ENCODE measurements at places on chromosomes 12 and 14.

- no peak overlapping the region for H3K27ac ChIP-seq
- no peaks in the 10 kb centered on the region for H3K27me3 ChIP-seq
- H3K4me3 ChIP-seq, result no peak overlapping the region
These were observed 171.1 kb upstream of the PRMT8 start for GRCh38 chr12:3319723-3320492.

DNA sequence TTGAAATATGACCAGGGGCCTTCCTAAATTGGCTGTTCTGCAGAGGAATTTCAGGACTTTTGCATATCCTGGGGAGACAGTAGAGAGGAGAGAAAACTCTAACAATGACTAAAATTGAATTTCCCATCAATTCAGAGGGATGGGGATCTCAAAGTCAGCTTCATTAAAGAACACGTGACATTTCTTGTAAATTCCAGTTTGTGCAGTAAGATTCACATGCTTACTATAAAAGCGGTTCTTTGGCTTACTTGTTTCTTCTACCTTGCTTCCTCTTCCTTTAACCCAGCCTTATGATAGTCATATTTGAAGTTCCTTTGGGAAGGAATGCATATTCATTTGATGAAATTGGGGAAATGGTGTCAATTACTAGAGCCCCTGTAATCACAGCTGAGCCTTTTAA, 143.7 kb upstream of the GZMB start:
- no peaks in the 10 kb centered on the region for H3K4me1 ChIP-seq
- no peak overlapping the region for H3K27ac ChIP-seq
- DNase-seq, result no peak
- no peaks in the 10 kb centered on the region for H3K36me3 ChIP-seq
- H3K27me3 ChIP-seq, result no peaks in the 10 kb centered on the region
- no peak overlapping the region for H3K4me3 ChIP-seq

DNA sequence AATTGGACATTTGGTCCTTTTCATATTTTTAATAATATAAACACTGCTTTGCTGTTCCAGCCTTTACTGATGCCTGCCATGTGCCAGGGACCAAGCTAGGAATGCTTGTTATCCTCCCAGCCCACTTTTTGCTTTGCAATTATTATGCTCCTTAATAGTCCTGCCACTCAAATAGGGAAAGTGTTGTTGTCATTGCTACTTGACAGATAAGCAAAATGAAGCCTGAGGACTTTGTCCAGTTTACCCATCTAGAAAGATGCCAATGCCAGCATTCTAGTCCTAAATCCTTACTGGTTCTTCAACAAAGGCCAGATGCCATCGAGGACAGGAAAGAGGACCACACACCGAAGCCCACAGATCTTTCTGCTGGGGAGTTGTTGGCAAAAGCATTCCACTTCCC, 246.5 kb downstream of the EMP1 start:
- peak overlapping the region; percentile 29 for H3K27ac ChIP-seq
- H3K4me1 ChIP-seq, result no peaks in the 10 kb centered on the region
- H3K27me3 ChIP-seq, result no peaks in the 10 kb centered on the region
- no peak overlapping the region for H3K4me3 ChIP-seq

- peak overlapping the region; percentile 50 for H3K27ac ChIP-seq
- no peak for DNase-seq
- H3K36me3 ChIP-seq, result no peaks in the 10 kb centered on the region
- H3K4me1 ChIP-seq, result peaks cover 44% of the 10 kb centered on the region
- H3K4me3 ChIP-seq, result no peak overlapping the region
These were observed 195.5 kb downstream of the PAX9 start for GRCh38 chr14:36857136-36857535.

DNA sequence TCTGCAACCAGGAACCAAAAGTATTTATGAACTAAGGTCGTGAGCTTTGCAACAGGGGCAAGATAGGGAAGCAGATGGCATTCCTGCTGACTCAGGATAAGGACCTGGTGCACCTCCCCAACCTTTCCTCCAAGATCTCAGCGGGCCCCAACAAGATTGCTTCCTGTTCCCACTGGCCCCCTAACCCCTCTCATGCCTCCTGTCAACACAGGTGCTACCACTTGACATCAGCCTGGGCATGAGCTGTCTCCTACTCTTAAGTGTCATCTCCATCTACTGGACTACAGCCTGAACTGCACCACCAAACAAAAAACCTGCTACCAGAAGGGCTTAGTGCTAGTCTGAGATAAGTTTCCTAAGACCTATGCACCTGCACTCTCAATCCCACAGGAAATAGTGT, 32.7 kb downstream of the MED6 start:
- DNase-seq, result no peak
- no peak overlapping the region for H3K27ac ChIP-seq
- H3K4me1 ChIP-seq, result no peaks in the 10 kb centered on the region
- peaks cover 63% of the 10 kb centered on the region for H3K36me3 ChIP-seq
- no peak overlapping the region for H3K4me3 ChIP-seq

DNA sequence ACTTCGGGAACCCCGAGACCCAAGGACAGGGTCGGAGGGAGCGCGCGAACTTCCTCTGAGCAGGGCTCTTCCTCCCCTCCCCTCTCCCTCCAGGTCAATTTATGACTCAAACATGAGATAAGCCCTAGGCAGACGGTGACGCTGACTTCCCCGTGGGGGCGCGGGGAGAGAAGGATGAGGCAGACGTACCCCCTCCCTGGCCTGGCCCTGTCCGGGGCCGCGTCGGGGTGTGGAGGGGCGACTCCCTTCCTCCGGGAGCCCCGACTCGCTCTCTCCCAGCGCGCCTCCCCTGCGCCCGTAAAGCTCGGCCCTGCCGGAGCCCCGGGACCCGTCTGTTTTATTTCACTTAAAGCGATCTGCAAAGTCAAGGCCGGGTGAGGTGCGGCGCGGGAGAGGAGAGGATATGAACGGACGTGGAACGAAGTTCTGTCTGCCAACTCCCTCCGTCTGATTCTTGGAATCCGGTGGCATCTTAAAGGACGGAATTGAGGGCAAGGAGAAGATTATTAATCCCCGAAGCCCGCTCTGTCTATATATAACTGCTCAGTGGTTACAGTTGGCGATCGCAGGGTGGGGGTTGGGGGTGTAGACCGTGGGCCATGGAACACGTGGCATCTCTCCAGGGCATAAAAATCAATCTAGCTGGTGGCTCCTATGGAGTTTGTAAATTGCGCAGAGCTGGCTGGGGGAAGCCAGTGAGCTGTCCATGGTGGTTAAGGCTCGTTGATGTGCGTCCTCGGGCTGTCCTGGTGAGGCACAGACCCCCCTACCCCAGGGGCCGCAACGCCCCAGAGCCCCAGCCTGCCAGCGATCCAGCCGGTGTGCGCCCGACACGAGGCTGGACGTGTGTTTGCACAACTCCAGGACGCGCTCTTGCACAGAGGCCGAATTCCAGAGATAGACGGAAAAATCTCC, 2.9 kb upstream of the PTHLH start:
- DNase-seq, result no peak
- no peaks in the 10 kb centered on the region for H3K36me3 ChIP-seq
- peaks cover 56% of the 10 kb centered on the region for H3K27me3 ChIP-seq
- H3K4me3 ChIP-seq, result no peak overlapping the region

- DNase-seq, result no peak
- no peaks in the 10 kb centered on the region for H3K4me1 ChIP-seq
- no peaks in the 10 kb centered on the region for H3K27me3 ChIP-seq
These were observed 36.9 kb downstream of the PSEN1 start for GRCh38 chr14:73173092-73173735.

- H3K4me3 ChIP-seq, result no peak overlapping the region
- DNase-seq, result no peak
- H3K4me1 ChIP-seq, result no peaks in the 10 kb centered on the region
- no peaks in the 10 kb centered on the region for H3K36me3 ChIP-seq
- H3K27me3 ChIP-seq, result no peaks in the 10 kb centered on the region
These were observed 40.9 kb upstream of the TOMM20L start for GRCh38 chr14:58354808-58355207.

DNA sequence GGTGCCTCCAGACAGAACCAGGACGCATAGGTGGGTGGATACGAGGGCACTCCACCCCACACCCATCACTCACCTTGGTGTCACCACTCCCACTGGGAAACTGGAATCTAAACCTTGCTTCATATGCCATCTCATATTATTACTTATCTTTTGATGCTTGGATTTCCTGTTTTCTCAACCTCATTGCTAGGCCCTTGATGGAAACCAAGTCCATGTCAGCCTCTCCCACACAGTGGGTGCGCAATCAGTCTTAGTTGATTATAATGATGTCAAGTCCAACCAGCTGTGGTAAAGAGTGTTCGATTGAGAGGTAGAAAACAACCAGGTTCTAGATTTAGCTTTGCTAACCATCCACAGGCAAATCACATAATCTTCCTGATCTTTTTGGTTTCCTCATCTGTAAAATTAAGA, 584 bp upstream of the DDHD1 start:
- no peaks in the 10 kb centered on the region for H3K27me3 ChIP-seq
- H3K4me1 ChIP-seq, result no peaks in the 10 kb centered on the region
- no peaks in the 10 kb centered on the region for H3K36me3 ChIP-seq
- peak overlapping the region; percentile 70 for H3K4me3 ChIP-seq

DNA sequence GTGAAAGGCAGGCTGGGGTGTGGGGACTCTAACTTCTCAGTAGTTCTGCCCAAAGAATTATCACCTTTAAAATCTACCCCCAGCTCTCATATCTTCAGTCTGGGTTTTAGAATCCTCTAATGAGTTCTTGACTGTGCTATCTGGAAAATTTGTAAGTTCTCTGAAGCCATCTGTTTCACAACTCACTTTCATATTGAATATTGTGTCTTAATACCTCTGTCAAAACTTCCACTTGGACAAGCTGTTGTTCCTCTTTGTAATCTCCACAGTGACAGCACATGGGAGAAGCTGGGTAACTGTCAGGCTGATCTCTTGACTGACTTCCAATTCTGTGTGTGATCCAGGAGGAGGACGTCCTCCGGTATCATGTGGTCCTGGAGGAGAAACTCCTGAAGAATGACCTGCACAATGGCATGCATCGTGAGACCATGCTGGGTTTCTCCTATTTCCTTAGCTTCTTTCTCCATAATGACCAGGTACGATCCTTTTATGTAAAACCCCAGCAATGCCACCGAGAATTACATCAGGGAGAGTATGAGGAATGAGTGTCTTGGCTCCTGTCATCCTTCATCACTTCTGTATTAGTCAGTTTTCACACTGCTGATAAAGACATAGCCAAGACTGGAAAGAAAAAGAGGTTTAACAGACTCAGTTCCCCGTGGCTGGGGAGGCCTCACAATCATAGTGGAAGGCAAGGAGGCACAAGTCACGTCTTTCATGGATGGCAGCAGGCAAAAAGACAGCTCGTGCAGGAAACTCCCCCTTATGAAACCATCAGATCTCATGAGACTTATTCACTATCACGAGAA, 111.9 kb downstream of the STAB2 start:
- no peak for DNase-seq
- no peak overlapping the region for H3K27ac ChIP-seq
- no peaks in the 10 kb centered on the region for H3K4me1 ChIP-seq
- H3K27me3 ChIP-seq, result no peaks in the 10 kb centered on the region

DNA sequence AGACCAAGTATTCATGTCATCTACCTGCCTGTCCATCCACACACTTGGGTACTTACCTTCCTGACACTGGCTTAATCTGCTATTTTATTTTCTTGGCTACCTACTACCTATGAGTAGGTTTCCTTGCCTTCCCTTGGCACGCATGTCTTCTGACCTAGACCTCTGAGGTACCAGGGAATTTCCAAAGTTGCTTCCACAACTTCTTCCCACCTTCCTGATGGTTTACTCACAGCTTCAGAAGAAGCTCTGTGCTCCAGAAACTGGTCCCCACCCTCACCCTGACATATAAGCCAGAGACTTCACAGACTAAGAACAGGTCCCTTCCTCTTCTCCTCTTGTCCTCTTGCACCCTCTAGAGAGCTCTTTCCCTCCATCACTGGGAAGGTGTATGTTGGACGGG, 35.7 kb upstream of the DDX11 start:
- DNase-seq, result no peak
- no peaks in the 10 kb centered on the region for H3K4me1 ChIP-seq
- H3K4me3 ChIP-seq, result no peak overlapping the region
- no peaks in the 10 kb centered on the region for H3K36me3 ChIP-seq

GRCh38 chr12:24379433-24379832, 430.0 kb upstream of the SOX5 start:
- H3K27ac ChIP-seq, result no peak overlapping the region
- no peaks in the 10 kb centered on the region for H3K36me3 ChIP-seq
- no peak overlapping the region for H3K4me3 ChIP-seq
- no peaks in the 10 kb centered on the region for H3K27me3 ChIP-seq

DNA sequence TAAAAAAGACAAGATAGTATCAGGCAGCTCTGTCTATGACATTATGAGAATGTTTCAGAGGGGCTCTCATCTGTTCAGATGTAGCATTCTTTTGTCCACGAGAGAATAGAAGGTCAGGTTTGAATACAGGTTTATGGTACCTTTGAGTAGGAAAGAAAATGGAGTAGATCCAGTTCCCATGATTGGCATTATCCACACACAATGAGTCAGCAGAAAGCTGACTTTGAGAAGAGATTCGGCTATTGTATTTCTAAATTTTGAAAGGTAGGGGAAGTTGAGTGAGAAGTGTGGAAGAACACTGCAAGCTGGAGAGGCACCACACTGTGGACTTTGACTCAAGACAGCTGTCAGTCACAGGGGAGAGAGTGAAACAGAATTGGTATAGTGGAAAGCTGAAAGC, 135.4 kb downstream of the SYT10 start:
- H3K4me1 ChIP-seq, result no peaks in the 10 kb centered on the region
- no peak overlapping the region for H3K27ac ChIP-seq
- H3K27me3 ChIP-seq, result no peaks in the 10 kb centered on the region
- no peak overlapping the region for H3K4me3 ChIP-seq

DNA sequence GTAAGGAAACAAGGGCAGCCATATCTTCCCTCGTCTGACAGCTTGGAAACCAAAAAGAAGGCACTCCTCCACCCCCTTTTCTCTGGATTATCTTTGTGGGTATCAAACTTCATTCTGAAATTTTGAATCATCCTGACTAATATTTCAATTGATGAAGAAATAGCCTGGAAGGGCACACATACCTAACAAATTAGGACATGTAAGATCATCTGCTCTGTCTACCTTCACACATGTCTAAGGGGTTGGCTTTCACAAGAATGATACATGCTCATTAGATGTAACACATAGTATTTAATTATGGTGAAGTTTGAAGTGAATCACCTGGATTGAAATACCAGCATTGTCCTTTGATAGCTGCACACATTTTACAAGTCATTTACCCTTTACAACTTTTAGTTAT, 348.1 kb upstream of the RPL10L start:
- no peaks in the 10 kb centered on the region for H3K36me3 ChIP-seq
- H3K4me3 ChIP-seq, result no peak overlapping the region
- no peaks in the 10 kb centered on the region for H3K27me3 ChIP-seq
- H3K27ac ChIP-seq, result no peak overlapping the region
- DNase-seq, result no peak

DNA sequence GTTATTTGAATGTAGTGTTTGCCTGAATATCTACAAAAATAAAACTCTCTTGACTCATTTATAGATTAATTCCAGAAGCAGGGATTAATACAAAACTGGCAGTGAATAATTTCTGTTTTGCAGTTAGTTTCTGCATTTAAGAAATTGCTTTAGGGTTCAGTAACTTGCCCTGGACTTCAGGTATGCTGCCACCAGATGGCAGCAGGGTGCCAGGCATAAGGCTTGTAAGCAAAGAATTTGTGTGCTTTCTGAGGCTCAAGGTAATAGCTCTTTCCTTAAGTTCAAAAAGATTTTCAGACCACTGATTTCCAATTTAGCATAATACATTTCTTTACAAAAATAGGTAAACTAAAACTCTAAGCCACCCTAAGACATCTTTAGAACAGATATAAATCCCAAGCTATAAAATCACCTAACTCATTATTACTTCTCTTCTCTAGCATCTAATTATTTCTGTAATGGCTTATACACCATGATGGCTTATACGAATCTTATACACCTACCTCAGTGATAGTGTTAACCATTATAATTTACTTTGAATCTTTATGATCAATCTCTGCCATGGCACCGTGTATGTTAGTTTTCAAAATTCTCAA, 398.3 kb downstream of the APAF1 start:
- no peaks in the 10 kb centered on the region for H3K27me3 ChIP-seq
- peak; percentile 75 for DNase-seq
- no peak overlapping the region for H3K4me3 ChIP-seq
- H3K4me1 ChIP-seq, result no peaks in the 10 kb centered on the region

Data from tibial nerve (tissue), 4 donors.